ENCODE measurements at places on chromosomes 16 and 17.

GRCh38 chr17:81526662-81527571, 1.3 kb upstream of the FSCN2 start:
- no peak for DNase-seq

DNA sequence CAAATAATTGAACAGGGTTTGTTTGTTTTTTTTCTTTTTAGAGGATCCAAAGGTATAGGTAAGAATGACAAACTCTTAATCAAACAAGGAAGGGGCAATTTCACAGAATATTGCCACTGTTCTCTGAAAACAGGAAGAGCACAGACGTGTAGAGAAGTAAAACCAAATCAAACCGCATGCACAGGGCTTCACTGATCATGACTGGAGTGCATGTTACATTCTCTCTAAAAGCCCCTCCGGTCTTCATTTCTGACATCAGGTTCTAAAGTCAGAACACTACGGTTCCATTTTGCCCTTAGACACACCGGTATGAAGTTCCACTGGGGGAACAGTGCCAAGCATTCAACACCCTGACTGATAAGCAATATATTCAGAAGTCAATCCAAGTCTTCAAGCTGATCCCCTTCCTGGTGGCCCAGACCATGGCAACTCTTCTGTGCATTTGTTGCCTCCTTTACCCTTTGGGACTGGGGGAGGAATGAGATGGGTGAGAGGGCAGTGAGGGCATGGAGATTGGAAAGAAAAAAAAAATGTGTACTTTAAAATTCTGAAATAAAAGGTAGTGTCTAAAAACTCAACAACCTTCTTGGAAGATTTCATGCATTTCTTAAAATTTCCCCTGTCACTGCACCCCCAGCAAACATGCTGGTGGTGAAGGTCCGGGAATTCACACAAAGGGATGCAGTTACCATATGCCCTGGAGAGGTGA, 1.4 kb downstream of the MMD start:
- no peak for DNase-seq

- no peak for DNase-seq
These were observed 496.9 kb upstream of the C16orf82 start for GRCh38 chr16:26569793-26570192.

DNA sequence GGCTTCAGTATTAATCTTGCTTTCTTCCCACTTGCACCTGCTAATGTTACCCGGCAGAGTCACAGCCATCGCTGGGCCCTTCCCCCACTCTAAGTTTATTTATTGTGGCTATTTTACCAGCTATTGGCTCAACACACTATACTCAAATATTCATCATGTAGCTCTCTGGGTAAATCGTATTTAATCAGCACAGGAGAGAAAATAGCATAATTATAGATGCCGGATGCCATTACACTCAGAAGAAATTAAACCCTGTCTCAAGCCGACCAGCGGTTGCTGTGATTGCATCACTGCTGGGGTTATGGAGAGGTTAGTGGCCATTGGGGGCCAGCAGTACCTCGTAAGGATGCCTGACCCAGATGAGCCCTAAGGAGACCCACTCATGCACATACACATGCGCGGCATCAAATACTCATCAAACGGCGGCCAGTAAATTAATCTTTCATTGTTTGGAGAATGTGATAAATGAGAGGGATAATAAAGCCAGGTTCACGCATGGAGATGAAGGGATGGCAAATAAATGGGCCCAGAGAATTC, 269.5 kb upstream of the ZFHX3 start:
- no peak for DNase-seq

GRCh38 chr17:9343516-9343915, 232.1 kb downstream of the STX8 start:
- DNase-seq, result no peak

DNA sequence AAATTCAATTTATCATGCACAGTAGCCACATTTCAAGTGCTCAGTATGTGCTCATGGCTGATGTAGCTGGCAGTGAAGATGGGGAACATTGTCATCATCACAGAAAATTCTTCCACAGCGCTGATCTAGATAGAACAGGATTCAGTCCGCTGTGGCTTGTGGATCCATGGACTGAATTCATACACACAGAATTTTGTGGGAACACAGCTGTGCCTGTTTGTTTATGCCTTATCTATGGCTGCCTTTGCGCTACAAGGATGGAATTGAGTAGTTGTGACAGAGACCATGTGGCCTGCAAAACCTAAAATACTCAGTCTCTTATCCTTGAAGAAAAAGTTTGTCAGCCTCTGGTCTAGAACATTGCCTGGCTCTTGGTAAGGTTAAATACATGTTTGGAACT, 128.4 kb downstream of the PRKCB start:
- DNase-seq, result no peak

- no peak for DNase-seq
These were observed 110.3 kb downstream of the C16orf95 start for GRCh38 chr16:87206646-87207451.

DNA sequence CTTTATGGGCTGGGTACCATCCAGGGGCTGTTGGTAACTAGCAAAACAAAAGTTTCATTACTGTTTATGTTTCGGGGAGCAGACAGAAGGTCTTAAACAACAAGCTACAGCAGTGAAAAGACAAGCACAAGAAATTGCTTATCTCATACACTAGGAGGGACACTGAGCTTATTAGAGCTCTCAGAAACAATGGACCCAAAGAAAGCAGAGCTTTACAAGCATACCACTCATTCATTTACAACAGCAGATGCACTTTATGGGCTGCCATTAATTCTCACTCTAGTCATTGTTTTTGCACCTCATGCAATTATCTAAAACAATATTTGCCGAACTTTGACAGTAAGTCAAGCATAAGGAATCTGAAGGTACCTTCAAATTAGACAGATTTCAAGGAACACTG, 10.0 kb downstream of the KRT16 start:
- no peak for DNase-seq

- no peak for DNase-seq
These were observed 5.9 kb downstream of the BAHCC1 start for GRCh38 chr17:81400996-81401722.

DNA sequence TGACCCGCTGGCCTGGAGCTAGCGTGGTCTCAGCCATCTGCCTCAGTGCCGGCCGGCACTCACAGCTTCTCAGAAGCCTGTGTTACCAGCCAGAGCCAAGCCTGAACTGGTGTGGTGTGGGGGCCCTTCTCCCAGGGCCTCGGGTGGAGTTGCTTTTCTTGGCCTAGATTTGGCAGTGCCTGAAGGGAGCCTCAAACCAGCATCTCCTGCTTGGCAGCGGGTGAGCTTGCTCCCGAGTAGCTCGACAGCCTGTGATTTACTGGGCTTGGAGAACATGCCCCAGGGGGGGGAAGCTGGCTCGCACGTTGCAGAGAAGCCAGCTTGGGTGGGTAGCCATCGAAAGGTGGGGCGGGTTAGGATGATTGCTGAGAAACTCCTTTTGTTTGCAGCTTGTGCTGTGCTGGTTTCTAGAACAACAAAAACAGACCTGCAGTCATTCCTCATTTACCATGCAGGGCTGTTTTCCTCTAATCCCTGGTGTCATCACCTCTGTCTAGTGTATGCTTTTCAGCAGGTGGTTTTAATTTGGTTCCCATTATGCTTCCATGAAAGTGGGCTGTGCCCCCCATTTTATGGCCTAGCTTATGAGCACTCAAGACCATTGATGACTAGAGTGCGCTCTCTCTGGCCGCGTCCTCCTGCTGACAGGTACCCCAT, 42.2 kb downstream of the TBCD start:
- peak; percentile 88 for DNase-seq

GRCh38 chr17:28544402-28545140, 7.9 kb downstream of the UNC119 start:
- DNase-seq, result no peak

- no peak for DNase-seq
These were observed 119.2 kb downstream of the RPTOR start for GRCh38 chr17:80663781-80664206.

DNA sequence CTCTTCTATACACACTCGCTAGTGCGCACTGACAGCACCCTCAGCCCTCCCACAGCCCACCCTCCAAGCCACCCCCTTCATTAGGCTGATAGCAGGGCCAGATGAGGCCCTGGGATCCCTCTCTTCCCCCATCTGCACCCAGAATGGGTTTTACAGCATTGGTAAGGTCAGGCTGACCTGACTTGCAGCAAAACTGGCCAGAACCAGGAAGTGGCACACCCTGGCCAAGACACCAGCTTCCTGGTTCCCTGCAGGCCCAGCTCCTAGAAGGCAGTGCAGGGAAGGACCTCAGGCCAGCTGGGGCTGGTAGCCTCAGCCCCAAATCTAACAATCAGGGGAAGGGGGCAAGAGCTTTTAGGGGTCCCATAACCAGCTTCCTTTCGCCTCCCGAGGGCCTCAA, 50.0 kb upstream of the MRPS23 start:
- DNase-seq, result no peak

DNA sequence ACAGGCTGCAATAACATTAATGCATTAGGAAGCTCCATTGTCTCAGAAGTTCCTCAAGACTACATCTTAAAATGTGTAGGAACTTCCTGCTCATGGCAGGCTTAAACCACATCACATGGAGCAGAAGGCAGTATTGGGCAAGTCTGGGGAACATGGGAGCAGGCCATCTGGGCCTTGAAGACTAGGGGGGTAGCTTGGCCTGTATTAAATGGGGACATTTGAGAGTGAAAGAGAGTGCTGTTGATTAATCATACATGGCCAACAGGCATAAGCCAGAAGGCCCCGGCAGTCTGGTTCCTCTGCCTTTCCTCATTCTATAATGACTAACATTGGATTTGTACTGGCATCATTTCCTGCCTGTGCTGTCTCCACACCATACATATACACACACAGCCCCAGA, 25.2 kb upstream of the SLC5A11 start:
- no peak for DNase-seq

GRCh38 chr17:40290629-40291280, 3.1 kb downstream of the CDC6 start:
- peak; percentile 40 for DNase-seq

Data from NCI-H345 (cell line).